ENCODE measurements at places on chromosomes 5 and 9.

- no peak for DNase-seq
These were observed 6.8 kb upstream of the FST start for GRCh38 chr5:53473633-53474032.

DNA sequence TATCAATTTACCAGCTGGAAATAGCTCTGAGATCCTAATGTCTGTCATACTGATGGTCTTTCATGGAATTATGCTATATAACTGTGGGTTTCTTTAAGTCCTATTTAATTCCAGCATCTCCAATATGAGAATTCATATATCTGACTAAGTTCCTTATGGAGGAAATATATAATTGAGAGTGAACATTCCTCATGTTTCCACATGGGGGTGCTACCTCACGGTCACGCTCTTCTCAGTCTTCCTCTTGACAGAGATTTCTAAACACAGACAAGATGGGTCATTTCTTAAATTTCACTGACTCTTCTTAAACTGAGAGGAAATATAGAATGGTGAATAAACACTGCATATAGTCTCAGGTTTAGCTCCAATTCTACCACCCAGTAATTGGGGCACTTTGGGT is 212.1 kb downstream of the SLF1 start:
- DNase-seq, result no peak

DNA sequence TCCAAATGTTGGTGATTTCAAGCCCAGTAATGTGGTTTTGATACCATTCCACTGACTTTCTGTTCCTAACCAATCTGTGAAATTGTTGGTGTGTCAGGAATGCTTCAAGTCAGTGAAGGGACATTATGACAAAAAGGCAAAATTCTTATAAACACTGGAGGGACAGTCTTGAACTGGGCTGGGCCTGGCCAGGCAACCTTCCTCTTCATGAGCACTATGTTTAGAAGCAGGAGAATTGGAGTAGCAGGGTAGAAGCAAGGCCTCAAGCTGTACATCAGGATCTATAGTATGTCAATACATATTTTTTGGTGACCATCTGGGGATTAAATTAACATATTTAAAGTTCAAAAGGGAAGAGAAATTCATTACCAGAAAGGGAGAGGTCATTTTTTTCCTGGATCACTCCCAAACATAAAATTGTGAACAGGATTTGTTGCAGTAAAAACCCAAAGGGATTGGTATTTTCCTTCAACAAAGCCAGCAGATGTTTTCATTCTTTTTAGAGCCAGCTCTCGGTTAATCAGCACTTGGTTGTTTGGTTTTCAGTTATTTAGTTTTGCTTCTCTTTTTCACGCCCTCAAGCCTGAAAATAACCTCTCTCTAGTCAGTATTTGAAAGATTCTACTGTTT is 77.9 kb upstream of the PIK3R1 start:
- DNase-seq, result no peak

DNA sequence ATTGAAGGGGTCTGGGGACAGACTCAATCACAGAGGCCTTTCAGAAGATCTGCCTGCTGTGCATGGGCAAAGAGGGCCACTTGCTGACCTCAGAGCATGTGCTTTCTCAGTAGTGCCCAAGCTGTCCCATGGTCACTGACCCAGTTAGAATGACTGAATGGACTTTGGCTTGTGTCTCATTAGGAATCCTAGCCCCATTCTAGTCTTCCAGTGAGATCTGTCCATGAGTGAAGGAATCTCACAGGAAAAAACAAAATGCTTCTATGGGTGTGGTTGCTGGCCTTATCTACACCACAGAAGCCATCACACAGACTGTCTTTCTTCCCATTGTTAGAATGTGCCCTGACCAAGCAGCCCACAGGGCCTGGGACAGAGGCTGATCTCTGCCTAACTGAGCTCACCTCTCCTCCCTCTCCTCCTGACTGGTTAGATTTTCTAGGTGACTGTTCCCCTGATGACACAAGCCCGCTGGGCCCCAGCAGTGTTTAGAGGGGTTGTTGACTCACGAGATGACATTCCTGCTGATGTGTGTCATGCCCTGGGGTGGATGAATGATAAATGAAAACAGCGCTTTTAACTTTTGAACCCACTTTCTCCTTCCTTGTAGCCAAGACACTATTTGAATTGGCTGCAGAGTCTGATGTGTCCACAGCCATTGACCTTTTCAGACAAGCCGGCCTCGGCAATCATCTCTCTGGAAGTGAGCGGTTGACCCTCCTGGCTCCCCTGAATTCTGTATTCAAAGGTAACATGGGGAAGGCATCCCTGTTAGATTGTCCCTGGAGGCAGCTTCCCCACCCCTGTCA is 24.8 kb downstream of the TGFBI start:
- DNase-seq, result no peak

GRCh38 chr5:68192679-68193060 is 22.9 kb upstream of the PIK3R1 start:
- no peak for DNase-seq

- DNase-seq, result no peak
These were observed 507.8 kb upstream of the MPDZ start for GRCh38 chr9:13787234-13787833.

Data from stimulated activated CD8-positive, alpha-beta memory T cell treated with anti-CD3 and anti-CD28 coated beads, Interleukin-2, amount 100 ng/mL, for 48 hours (primary cell).